Renal cortical epithelial cell (primary cell): ENCODE measurements at places on chromosomes 4 and X.

DNA sequence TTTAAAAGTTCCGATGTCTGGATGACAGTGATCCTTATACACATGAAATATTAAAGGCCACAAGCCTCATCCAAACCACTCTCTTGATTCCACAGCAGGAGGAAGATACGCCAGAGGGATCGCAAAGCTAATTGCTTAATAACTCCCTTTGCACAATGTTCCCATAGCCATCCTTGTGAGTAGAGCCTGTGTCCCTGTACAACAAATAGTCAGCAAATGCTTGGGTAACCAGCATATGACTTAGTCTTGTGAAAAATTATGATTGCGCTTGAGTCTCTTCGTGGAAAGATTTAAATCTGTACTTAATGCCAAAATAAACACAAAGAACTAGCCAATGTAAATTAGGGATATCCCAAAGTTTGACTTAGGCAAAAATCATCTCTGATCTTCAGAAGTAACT, 31.5 kb downstream of the SLC9A7 start:
- DNase-seq: no peak

DNA sequence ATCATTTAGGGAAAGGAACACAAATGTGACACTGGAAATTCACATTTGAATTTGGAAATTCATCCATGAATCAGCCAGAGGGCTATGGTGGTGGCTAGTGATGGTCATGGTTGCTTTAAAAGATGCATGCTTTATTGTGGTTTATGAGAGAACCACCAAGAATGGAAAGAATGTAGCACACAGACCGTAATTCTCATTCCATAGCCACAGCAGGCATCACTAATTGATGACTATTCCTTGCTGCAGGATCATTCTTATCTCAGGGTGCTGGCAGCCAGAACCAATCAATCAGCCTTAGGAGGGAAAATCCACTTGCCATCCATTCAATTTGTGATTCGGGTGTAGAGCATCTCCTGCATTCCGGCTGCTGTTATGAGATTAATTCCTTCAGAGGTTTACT, 115.6 kb downstream of the DHRSX start:
- peak; percentile 85 for DNase-seq

DNA sequence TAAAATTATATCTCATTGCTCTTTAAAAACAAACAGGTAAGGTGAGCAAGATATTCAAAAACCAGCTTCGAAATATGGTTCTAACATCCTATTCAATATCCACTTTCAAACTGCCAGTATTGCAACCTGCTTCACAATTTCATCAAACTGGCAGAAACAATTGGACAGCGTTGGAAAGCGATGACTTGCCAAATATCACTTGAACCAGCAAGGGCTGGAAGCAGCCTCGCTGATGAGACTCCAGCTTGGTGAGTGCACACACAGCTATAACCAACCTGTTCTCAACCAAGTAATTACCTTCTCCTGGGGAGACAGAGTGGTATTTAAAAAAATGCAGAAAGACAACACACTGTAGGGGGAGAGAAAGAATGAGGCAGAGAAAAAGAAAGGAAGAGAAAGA, 155.8 kb upstream of the RAI2 start:
- no peak for DNase-seq

DNA sequence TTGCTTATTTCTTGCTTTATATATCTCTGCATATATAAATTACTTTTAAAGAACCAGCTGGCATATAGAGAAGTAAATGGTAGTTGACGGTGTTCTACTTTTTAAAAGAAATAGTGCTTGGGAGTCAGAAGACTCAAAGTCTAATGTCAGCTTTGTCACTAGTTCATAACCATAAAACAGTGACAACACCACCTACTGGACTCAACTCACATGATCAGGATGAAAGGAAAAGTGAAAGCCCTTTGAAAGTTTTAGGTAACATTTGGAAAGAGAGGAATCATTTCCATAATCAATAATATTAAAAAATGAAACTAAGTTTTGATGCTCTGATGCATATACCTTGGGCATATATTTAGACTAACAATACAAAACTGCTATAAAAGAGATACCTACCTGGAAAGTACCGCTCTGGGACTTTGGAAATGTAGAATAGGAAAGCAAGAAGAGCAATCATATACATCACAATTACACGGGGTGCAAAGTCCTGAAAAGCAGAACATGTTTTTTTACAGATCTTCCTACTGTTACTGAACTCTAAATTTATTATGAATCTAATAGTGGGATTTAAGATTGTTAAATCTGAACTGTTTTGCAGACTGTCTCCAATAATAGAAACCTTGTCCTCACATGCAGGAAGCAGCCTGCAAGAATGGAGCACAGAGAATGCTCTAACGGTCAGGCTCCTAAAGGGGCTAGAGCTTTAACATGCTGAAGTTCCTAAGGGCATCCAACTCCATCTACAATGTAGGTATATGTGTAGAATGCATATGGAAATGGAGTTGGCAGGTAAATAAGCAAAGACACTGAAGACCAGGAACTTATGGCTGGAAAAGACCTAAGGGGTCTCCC, 15.6 kb downstream of the PAQR3 start:
- DNase-seq: peak; percentile 18

- no peak for DNase-seq
Observed at GRCh38 chrX:134733591-134733990, 75.3 kb upstream of the PLAC1 start.

GRCh38 chr4:15242021-15242420, 185.8 kb upstream of the C1QTNF7 start:
- no peak for DNase-seq

DNA sequence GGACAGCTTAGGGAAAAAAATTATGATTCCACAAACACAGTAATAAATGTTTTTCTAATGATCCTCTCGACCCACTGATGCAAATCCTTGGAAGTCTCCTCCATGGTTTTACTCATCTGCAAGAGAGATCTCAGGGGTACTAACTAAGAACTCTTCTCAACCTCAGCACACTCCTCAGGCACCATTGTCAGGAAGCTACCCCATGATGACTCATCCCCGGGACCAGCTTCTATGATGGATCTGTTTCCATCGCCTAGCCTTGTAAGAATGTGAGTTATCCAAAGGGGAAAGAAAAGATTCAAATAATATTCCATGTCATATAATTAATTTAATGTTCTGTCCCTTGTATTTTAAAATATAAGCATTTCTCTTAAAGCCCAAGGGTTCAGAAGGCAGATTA, 816.1 kb upstream of the IGFBP7 start:
- no peak for DNase-seq

- DNase-seq: no peak
Observed at GRCh38 chrX:53266914-53267313, 14.5 kb downstream of the IQSEC2 start.

GRCh38 chr4:171880136-171880535, 66.9 kb downstream of the GALNTL6 start:
- DNase-seq: peak; percentile 96

GRCh38 chr4:10722957-10723356, 38.4 kb upstream of the CLNK start:
- DNase-seq: no peak

- DNase-seq: no peak
Observed at GRCh38 chr4:61203436-61203790, 3.3 kb downstream of the ADGRL3 start.

- no peak for DNase-seq
Observed at GRCh38 chr4:10281996-10282395, 165.4 kb upstream of the WDR1 start.

DNA sequence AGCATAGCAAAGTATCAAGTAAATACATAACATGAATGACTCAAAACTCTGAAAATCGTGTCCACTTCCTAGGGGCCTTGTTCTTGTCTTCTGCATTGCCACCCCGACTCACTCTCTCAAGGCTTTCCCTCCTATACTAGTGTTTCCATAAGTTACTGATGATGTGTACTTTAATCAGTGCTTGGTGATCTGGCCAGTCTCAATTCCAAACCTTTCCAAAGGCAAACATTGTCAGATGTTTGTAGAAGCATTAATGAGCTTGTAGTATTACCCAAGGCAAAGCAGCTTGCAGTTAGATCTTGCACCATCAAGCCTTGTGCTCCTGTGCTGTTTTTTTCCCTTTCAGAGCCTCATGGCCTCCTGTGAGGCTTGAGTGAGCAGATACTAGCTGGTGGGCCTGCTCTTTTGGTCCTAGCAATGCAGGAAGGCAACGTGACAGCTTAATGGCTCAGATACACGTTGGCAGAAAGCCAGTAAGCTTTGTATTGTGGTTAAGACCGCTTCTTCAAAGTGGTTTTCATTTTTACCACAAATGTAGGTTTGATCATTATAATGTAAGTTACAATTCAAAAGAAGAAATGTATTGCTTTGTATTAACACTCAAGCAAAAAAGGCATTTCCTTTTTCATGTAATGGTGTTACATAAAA, 51.8 kb downstream of the RBPJ start:
- DNase-seq: peak; percentile 87

DNA sequence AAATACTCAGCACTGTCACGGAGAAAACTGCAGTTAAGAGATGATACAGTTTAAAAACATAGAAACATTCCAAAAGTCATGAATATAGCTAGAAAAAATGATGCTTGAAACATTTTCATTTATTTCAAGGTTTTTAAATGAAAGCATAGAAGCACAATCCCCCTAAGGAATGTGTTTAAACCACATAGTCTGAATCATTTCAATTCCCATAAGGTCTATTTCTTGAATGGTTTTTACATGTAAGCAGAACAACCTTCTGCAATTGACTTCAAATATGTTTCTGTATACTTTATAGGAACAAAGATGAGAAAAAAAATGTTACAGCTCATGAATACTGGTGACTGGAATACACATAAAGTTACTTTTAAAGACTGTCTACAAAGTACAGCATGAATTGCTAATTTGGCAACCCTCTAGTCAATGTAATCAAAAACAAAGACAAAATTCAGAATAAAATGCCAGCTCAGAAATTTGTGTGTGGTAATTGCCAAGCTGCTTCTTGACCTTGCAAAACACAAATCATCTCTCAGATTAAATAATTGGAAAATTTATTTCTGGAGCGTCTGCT, 886.4 kb upstream of the ADGRL3 start:
- DNase-seq: no peak

DNA sequence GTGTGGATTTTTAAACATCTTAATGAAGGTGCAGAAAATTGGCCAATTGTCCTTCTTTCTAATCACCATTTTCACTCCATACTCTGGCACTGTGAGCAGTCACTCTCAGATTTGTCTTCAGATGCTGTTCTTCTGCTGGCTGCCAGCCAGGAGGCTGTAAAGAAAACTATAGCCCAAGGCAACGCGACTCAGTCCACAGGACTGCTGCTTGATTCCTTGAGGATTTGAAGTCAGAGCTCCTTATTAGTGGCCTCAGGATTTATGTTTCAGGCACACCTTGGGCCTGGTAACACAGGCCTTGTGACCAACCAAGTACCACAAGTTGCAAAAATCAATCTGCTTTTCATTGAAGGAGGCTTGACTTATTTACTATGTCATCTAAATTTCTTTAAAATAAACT, 342.6 kb downstream of the GPM6A start:
- peak; percentile 19 for DNase-seq

DNA sequence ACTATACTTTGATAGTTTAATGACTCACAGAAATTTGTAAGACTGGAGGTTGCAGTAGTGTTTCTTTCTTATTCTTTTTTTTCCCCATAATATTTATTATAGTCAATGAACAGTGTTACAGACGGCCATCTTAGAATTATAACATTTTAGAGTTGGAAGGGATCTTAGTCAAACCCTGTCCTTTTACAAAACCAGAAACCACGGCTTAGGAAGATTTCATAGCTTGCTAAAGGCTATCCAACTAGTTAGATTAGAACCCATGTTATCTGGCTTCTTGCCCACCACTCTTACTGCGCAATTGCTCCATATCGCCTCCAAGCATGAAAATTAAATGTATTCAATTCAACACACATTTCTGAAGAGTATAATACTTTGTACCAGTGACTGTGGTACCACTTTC, 1.1 kb downstream of the XIAP start:
- no peak for DNase-seq

GRCh38 chr4:87843936-87844335, 11.2 kb downstream of the MEPE start:
- DNase-seq: peak; percentile 82

GRCh38 chr4:100782356-100782755, 264.5 kb upstream of the EMCN start:
- DNase-seq: no peak

DNA sequence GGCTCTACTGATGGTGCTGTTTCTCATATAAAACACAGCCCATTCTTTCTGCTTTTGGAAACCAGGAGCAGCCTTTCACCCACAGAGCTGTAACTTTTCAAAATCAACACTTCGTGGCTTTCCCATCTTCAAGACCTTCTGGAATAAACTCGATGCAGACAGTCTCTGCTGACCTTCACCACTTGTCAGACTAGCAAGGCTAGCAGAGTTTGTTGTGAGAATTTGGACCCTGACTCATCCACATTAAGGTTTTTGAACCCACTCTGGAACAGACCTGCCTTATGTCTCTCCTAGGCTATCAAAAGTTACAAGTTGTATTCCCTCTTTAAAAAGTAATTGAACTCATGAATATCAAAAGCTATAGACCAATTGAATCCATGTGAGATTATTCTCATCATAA, 88.6 kb downstream of the MAML3 start:
- no peak for DNase-seq

DNA sequence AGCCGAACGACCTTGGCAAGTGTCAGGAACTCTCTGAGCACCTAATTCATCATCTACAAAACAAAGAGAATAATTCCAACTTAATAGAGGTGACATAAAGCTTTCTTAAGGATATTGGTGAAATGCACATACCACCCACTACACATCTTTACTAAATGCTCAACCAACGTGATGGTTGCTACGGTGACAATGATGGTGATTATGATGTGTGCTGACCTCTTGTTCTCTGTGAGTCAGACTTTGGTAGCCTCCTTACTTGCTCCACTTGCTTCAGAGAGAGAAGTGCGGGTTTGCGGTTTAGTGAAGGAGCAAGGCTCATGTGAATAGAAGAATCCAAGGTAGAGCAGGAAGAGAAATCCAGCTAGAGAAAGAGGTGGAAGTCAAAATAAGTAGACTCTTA, 52.8 kb upstream of the CLNK start:
- DNase-seq: peak; percentile 6

DNA sequence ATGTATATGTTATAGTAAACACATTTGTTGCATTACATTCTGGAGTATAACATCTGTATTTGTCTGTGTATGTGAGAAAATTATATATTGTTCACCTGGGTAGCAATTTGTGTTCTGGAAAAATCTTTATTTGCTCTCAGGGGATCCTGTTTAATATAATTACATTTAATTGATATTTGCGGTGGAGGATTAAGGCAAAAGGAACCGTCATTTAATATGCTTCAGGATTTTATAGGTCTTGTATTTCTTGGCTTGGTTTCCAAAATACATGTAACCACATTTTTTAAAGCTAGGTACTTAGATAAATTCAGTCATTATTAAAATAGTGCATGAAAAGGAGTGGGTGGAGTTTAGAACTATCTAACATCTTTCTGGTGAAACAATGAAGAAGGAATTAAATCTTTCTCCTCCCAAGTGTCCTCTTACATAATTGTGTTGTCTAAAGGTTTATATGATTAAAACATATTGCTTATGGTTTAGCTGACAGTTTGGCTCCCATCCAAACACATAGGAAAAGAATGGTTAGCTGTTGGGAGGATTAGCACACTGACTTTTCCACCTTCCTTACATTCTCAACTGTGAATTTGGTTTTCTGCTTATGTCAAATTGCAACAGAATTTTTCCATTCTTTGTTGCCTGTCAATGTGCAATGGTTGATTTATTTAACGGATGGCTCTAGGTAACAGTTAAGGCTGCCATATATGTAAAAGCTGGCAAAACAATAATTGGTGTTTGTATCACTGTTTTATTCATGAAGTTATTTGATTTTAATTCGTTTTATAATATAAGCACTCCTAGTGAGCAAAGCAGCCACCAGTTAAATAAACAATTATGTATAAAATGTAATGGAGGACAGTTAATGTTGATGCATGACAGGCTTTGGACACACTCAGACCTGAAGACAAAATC, 250.8 kb upstream of the SFRP2 start:
- no peak for DNase-seq

GRCh38 chr4:72991873-72992272, 77.6 kb downstream of the COX18 start:
- DNase-seq: no peak
